Esophagus muscularis mucosa (tissue), 4 donors: ENCODE measurements at places on chromosomes 5 and 9. TPM values are rescaled to one million over a fixed set of nuclear protein-coding genes. Genes with fewer than 3 reads are reported as not detected.

GRCh38 chr9:113343732-113344231, 3.7 kb upstream of the WDR31 start:
- H3K36me3 ChIP-seq: no peaks in the 10 kb centered on the region
- DNase-seq: peak; percentile 96
- H3K27me3 ChIP-seq: no peaks in the 10 kb centered on the region
- H3K4me1 ChIP-seq: peaks cover 19% of the 10 kb centered on the region

Gene FAM114A2
- total RNA-seq: 18.2 TPM

Gene SOWAHA
- total RNA-seq: 0.06 TPM

Gene HSD17B3
- 0.98 TPM for total RNA-seq

Gene HK3
- 11.6 TPM for total RNA-seq

DNA sequence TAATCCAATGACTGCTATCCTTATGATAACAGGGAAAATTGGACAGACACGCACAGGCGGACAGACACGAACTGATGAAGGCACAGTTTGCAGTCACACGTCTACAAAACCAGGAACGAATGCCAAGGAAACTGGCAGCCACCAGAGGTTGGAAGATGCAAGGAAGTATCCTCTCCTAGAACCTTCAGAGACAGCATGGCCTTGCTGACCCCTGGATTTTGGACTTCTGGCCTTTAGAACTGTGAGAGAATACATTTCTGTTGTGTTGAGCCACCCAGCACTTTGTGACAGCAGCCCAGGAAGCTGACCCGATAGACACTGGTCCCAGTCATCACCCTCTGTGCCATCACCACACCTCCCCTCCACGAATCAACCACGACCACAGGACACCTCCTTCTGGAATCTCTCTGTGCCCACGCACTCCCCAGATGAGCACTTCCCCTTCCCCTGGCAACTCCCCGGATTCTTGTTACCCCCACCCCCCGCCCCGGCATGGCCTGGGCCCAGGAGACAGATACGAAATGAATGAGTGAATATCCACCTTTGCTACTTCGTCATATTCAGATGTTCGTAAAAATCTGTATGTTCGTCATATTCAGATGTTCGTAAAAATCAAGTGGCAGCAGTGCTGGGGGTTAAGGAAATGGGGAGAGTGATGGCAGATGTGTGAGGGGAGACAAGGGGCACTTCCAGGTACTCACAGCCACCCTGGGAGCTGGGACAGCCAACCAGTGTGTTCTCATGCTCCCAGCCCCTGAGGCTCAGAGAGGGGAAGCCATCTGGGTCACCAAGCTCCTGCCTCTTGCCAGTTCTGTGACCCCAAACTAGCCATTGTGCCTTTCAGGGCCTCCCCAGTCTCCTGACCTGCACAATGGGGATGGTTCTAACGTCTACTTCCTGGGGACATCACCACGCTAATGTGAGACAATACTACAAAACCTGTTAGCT, 18.5 kb downstream of the GBGT1 start:
- H3K27me3 ChIP-seq: no peaks in the 10 kb centered on the region
- H3K4me1 ChIP-seq: peaks cover 81% of the 10 kb centered on the region
- DNase-seq: no peak
- no peak overlapping the region for H3K4me3 ChIP-seq
